ENCODE measurements at places on chromosomes 3 and 15.

DNA sequence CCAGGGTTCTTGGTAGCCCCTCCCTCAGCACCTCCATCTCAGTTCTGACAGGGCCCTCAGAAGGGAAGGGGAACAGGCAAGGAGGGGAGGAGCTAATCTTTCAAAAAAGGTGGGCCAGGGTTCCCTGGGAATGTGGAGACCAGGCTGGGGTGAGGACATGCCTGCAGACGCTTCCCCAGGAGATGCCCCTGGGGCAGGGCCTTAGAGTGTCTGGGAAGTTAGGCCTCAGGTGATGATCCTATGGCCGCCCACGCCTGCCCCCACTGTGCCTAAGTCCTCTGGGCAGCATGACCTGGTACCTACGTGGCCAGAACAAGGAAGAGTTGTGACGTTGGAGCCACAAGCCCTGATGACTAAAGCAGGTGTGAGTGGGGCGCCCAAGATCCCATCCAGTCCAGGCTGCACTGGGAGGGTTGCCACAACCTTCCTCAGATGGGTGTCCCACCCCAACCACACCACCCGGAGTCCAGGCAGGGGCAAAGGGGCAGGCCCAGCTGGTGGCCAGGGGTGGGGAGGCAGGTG lies 3.9 kb upstream of the SEMA3B start:
- DNase-seq: no peak

DNA sequence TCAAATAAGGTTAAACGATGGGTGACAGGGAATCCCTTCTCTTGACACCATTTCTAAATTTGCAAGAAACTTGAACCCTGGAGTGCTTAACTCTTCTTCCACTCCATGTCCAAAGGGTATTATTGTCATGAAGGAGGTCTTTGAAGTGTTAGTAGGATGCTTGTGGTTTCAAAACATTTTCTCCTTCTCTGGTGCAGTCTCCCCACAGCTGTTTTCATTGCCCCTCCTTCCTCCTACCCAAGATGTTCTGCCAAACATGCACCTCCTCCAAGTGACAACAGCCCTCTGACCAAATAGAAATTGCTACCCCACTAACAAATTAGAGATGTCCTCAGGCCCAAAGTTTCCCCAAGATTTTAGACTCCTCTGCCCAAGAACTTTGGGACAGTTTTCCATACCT lies 151.4 kb downstream of the POLR2M start:
- no peak for DNase-seq

- DNase-seq: no peak
Observed at GRCh38 chr3:138051947-138052802, 42.2 kb downstream of the CLDN18 start.

DNA sequence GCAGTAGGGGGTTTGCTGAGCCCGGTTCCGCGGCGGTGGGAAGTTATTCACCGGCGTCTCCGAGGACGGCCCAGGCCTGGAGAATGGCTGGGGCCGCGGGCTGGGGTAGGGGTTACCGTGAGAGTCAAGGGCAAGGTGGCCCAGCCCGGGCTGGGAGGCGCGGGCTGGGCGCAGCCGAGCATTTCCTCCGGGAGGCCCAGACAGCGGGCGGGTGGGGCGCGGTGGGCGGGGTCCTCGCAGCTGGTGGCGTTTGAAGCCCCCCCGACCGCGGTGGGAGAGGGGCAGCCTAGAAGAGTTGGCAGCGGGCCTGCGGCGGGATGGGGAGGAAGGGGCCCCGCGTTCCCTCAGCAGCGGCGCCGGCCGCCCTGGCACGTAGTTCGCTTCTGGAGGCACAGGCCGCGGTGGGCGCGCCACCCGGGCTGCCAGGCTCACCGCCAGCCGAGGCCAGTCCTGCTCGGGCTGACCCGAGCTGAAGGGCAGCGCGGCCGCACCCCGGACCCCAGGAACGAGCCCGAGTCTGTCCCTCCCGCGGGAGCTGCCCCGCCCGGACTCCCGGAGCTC lies 960 bp upstream of the KLF13 start:
- no peak for DNase-seq

DNA sequence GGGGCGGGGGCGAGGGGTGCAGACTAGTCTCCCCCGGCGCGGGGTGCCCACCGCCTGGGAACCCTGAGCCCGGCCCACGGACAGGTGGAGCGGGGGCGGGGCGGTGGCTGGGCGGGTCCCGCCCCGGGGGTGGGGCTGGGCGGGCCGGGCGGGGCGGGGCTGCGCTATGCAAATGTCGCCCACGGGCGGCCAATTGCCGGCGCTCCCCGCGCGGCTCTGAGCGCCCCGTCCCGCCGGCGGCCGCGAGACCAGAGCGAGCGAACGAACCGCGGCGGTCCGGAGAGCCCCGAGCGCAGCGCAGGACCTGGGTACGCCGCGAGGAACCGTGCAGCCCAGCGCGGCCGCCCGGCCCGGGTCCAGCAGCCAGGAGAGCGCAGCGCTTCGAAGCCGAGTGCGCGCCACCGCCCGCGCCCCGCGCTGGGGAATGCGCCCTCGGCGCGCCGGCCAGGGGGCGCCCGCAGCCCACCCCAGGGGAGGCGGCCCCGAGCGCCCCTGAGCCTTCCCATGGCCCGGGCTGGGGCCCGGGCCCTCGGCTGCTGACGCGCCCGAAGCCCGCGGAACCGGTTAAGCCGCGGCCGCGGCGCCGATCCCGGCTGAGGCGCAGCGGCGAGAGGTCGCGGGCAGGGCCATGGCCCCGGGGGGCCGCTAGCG lies at the start of gene SEMA3F:
SEMA3F (plus strand) TSS at position 485 of the 651 bp plus-strand sequence. CDS start 4,299 bp downstream, outside the sequence.
- no peak for DNase-seq

GRCh38 chr3:149212386-149212785 lies 9.2 kb downstream of the CP start:
- no peak for DNase-seq

- DNase-seq: no peak
Observed at GRCh38 chr3:58754074-58754473, 87.5 kb upstream of the FAM3D start.

- DNase-seq: no peak
Observed at GRCh38 chr15:78162038-78162437, 12.9 kb downstream of the IDH3A start.

- DNase-seq: no peak
Observed at GRCh38 chr3:45311953-45312801, 76.2 kb upstream of the LARS2 start.

DNA sequence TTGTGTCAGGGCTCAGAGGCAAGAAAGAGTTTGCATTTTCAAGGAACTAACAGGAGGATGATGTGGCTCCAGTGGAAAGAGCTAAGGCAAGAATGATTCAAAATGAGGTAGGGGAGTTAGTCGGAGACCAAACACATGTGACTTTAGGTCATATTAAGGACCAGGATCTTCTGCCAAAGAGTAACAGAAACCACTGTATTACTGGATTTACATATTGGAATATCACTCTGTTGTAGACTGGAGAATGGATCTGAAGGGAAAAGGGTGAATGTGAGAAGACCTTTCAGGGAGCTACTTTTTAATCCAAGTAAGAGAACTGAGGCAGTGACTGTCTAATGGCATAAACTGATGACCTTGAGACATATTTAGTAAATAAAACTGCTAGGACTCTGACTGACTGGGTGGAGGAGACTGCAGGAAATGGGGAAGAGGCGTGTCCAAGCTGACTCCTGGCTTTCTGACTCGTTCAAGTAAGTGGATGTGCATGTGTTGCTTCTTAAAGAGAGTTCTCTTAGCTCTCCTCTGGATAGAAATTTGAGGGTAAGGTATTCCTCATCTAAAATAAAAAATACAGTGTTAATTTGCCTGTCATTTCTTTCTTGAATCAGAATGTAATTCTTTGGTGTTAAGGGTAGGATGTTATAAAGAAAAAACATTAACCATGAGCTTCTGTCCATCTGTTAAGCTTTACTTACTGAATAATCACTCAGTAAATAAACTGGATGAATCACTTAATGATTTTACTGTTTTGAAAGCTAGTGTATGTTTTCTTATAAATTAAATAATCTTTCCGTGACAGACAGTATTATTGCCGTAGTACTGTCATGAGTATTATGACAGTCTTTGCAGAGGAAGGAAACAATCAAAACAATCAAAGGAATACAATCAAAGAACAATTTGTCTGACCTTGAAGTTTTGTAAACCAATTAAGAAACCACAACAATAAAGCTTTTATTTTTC lies 58.3 kb upstream of the CFAP20DC start:
- DNase-seq: no peak

- no peak for DNase-seq
Observed at GRCh38 chr15:59178151-59178695, 28.4 kb upstream of the LDHAL6B start.

GRCh38 chr15:36959746-36960145 lies 140.6 kb downstream of the MEIS2 start:
- no peak for DNase-seq

- no peak for DNase-seq
Observed at GRCh38 chr3:101167376-101167775, 153.0 kb downstream of the IMPG2 start.

DNA sequence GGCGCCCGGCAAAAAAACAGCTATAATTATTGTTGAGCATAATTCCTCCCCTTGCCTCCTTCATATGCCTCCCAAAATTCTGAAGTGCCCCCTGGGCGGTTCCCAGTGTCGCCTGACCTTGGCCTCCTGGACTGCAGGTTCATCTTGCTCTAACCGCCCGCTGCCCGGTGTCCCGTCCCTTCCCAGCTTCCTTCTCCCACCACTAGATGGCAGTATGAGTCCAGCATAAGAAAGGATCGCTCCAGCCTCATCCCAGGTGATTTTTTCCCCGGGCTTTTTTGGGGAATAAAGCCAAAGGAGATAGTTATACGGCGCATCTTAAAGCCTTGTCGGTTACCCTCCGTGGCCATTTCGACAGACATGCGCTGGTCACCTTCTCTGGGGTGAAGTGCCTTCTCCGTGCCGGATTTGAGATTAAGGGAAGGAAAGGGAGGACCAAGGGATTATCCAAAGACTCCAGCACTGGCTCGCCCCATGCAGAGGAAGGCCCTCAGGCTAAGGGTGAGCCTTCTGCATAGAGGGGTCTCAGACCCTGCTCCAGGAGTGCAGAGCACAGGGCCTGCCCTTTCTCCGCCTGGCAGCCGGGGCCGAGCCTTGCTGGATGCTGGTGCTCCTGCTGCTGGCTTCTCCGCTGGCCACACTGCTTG lies 45.8 kb upstream of the TRA2B start:
- peak; percentile 34 for DNase-seq

- no peak for DNase-seq
Observed at GRCh38 chr3:159657176-159657575, 331.5 kb upstream of the IL12A start.

- no peak for DNase-seq
Observed at GRCh38 chr3:62732183-62732904, 142.9 kb downstream of the CADPS start.

DNA sequence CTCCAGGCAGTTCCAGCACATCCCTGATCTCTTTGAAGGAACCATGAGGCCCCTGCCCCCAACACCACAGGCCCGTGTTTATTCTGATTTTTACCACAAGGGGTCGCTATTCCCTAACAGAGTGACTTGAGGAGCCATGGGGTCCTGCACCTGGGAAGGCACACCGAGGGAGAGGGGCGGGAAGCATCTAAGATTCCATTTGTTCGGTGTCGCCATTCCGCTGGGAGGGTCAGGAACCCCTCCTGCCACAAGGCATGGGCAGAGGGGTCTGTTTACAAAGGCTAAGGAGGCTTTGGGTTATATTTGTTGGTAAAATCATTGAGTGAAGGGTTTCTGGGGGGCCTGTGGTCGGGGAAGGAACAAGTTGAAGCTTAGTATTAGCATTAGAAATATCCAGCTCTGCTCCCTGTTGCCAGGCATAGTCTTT lies 77.1 kb downstream of the WDR76 start:
- DNase-seq: peak; percentile 4

DNA sequence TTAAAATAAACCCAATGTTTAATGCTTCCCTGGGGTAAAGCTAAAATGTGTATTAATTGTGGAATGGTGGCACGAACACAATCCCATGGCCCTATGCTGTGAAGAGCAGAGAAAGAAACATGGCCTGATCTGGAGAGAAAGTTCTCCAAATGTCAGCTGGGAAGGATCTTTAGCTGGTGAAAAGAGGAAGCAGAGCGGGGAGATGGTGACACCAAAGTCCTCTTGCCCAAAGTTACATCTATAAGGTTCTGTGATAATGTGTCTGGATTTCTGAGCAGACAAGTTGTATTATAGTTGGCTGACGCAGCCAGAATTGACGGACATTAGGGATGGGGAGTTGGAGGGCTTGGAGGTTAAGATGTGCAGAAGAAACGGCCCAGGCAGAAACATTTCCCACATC lies 196.2 kb downstream of the CHST2 start:
- no peak for DNase-seq

- no peak for DNase-seq
Observed at GRCh38 chr3:169953462-169954141, 13.0 kb upstream of the SEC62 start.

- DNase-seq: no peak
Observed at GRCh38 chr3:25021816-25022215, 406.2 kb upstream of the RARB start.

DNA sequence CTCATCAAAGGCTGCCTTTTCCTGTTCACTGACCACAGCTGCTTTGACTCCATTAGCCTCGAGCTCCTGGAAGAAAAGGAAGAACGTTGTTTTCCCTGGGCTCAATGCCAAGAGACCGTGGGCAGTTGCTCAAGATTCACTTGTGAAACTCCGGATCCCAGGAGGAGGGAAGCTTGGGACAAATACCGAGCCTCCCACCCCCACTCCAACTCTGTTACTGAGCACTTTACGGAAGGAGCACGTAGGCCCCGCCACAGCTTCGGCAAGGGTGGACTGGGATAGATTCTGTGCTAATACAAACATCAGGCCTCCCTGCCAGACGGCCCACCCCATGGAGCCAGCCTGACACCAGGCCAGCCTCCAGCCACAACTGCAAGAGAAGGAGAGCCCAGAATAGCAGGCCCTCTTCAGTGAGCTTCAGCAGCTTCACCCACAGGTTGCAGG lies 10.8 kb upstream of the FANCD2 start:
- DNase-seq: no peak

DNA sequence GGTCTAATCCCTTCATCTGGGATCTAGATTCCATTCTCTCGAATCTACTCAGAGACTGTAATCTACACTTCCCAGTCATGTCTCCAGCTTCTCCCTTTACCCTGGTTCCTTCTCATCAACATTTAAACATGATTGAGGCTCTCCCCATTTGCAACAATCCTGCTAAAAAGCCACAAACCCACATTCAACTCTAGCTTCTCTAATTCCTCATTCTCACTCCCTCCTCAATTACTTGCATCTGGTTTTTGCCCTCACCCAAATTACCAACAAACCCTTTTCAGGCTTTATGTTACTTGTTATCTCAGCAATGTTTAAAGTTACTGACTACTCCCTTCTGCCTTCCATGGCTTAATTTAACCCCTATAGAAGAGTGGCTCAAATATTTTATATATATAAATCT lies 11.5 kb downstream of the ETFA start:
- DNase-seq: no peak

DNA sequence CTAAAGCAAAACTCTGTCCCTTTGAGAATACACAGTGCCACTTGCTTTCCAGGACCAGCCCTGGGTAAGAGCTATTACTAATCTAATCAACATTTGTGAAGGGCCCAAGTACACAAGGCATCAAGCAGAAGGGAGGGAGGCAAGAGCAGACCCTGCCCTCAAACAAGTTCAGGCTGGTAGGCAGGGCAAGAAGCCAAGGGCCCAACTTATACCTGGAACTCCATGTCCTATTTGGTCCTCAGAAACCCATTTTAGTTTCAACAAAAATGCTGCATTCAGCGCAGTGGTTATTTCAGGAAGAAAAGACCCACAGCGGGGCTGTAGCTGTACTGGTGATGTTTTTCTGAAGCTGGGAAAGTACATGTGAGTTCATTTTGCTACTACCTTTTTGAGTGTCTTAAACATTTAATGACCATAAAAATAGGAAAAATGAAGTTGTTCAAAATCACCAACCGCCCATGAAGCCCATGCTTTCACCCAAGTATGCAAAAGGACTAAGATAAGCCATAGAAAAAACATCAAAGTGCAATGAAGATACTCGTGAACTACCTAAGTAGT lies 2.8 kb downstream of the RPS17 start:
- DNase-seq: no peak

- no peak for DNase-seq
Observed at GRCh38 chr3:128784843-128785242, 58.9 kb downstream of the RAB7A start.

Measured in NCI-H187 (cell line).